ENCODE measurements at places on chromosomes 4 and X. TPM values are rescaled to one million over a fixed set of nuclear protein-coding genes. Genes with fewer than 3 reads are reported as not detected.

The NWD2 gene
- 0.42 TPM for total RNA-seq

- H3K4me3 ChIP-seq = no peak overlapping the region
- no peaks in the 10 kb centered on the region for H3K27me3 ChIP-seq
- no peak for DNase-seq
Measured at GRCh38 chr4:12445711-12446235, 1017.1 kb upstream of the HS3ST1 start.

The MAGEB10 gene
- not detected for total RNA-seq

GRCh38 chrX:67538383-67538782 lies 5.4 kb upstream of the AR start:
- no peak for DNase-seq
- no peaks in the 10 kb centered on the region for H3K4me1 ChIP-seq
- no peak overlapping the region for H3K4me3 ChIP-seq
- H3K36me3 ChIP-seq = no peaks in the 10 kb centered on the region
- H3K27me3 ChIP-seq = no peaks in the 10 kb centered on the region

DNA sequence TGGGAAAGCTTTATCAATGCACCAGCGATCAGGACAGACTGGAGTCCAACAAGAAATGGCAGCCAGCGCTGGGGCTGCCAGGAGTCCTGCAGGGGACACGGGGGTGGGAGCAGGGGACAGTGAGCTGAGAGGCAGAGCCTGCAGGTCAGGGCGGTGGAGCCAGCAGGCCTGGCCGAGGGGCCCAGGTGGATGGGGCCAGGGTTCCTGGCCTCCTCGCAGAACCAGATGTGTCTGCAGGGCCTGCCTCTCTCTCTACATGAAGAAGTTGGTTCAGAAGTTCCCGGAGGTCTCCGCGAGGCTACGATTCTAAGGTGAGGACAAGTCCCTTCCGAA lies 63.6 kb downstream of the CPZ start:
- H3K4me3 ChIP-seq = no peak overlapping the region
- no peaks in the 10 kb centered on the region for H3K27me3 ChIP-seq
- H3K36me3 ChIP-seq = no peaks in the 10 kb centered on the region
- no peak overlapping the region for H3K27ac ChIP-seq
- H3K4me1 ChIP-seq = no peaks in the 10 kb centered on the region
- no peak for DNase-seq

DNA sequence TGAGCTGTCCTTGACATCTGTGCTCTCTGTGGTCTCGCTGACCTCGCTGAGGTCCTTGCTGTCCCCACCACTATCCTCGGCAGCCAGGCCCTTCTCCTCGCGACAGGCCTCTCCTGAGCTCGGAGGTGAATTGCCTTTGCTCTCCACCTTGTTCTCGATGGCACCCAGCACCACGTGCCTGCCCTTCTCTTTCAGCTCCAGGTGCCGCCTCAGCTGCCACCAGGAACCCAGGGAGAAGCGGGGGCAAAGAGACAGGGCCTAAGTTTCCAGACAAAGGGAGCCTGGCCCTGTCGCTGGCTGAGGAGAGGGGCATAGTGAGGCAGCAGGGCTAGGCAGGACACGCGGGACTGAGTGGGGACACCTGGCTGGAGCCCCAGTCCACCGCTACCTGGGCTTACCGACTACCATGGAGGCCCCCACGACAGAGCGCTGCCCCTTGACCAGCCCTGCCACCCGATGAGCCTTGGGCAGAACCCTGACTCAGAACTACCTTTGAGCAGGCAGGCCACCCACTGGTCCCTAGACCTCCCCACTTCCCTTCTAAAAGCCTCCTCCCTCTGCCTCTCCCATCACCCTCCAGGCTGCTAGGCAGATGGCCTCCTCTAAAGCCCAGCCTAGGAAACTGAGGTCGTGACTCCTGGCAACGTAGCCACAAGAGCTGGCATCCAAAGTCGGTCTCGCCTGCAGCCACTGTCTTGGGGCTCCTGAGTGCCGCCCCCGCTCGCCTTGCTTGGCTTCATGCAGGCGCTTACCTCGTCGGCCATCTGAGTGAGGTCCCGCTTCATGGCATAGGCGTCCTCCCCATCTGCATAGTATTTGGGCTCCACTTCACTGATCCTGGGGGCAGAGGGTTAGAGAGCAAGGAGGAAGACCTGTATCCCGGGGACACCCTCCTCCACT lies 4.2 kb upstream of the ARHGAP4 start:
- H3K4me3 ChIP-seq = no peak overlapping the region
- no peaks in the 10 kb centered on the region for H3K27me3 ChIP-seq
- H3K36me3 ChIP-seq = peaks cover 45% of the 10 kb centered on the region
- no peak for DNase-seq
- H3K4me1 ChIP-seq = peaks cover 37% of the 10 kb centered on the region

GRCh38 chr4:13888112-13888511 lies 260.6 kb upstream of the BOD1L1 start:
- no peak for DNase-seq
- no peak overlapping the region for H3K27ac ChIP-seq
- no peaks in the 10 kb centered on the region for H3K4me1 ChIP-seq
- no peak overlapping the region for H3K4me3 ChIP-seq

The ADAMTS3 gene
- total RNA-seq = 2.5 TPM

DNA sequence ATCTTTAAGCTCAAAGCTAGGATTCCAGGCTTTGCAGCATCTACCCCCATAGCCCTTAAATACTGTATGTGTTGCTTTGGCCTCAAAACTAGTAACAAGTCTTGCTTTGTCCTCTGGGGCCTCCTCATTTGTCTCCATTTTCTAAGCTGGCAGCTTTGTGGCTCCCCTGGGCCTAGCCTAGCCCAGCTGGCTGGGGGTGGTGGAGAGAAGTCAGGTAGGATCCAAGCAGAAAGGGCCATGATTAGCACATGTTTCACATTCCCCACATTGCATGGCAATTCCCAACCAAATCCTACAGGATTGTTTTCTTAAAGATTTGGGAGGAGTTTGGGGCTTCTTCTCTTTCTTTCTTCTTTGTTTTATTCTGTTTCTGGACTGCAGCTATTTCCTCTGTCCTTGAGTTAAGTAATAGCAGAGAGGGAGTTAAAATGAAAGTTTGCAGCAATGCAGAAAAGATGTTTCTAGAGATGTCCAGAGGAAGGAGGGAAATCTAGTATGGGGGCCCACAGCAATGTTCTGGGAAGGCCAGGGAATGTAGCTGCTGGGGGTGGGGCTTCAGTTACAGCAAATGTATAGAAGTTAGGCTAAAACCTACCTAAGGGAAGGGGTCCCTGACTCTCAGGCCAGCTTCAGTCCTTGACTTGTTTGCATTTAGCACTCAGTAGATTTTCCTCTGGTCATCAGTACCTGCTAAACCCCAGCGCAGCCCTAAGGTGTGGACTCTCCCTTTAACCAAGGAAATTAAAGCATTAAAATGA lies 92.1 kb downstream of the SHROOM4 start:
- H3K27me3 ChIP-seq = no peaks in the 10 kb centered on the region
- H3K36me3 ChIP-seq = no peaks in the 10 kb centered on the region
- DNase-seq = no peak
- H3K4me3 ChIP-seq = no peak overlapping the region

- H3K27me3 ChIP-seq = no peaks in the 10 kb centered on the region
- peaks cover 47% of the 10 kb centered on the region for H3K4me1 ChIP-seq
- peak overlapping the region; percentile 96 for H3K27ac ChIP-seq
- DNase-seq = no peak
- H3K4me3 ChIP-seq = no peak overlapping the region
- H3K36me3 ChIP-seq = no peaks in the 10 kb centered on the region
Measured at GRCh38 chr4:37884855-37885487, 5.9 kb upstream of the TBC1D1 start.

- no peak overlapping the region for H3K4me3 ChIP-seq
- no peak overlapping the region for H3K27ac ChIP-seq
- DNase-seq = no peak
- H3K4me1 ChIP-seq = no peaks in the 10 kb centered on the region
- no peaks in the 10 kb centered on the region for H3K36me3 ChIP-seq
Measured at GRCh38 chr4:170750519-170750918, 660.8 kb upstream of the AADAT start.

GRCh38 chrX:16148896-16149295 lies 18.4 kb upstream of the MAGEB17 start:
- DNase-seq = no peak
- no peak overlapping the region for H3K4me3 ChIP-seq
- H3K4me1 ChIP-seq = no peaks in the 10 kb centered on the region
- H3K27ac ChIP-seq = no peak overlapping the region

GRCh38 chr4:101035487-101035886 lies 311.8 kb downstream of the PPP3CA start:
- peaks cover 20% of the 10 kb centered on the region for H3K36me3 ChIP-seq
- H3K4me1 ChIP-seq = no peaks in the 10 kb centered on the region
- DNase-seq = no peak
- no peak overlapping the region for H3K27ac ChIP-seq

The SLC26A1 gene
- total RNA-seq = 0.06 TPM

The GC gene
- total RNA-seq = 0.39 TPM
